ENCODE measurements at places on chromosomes 4 and X.

DNA sequence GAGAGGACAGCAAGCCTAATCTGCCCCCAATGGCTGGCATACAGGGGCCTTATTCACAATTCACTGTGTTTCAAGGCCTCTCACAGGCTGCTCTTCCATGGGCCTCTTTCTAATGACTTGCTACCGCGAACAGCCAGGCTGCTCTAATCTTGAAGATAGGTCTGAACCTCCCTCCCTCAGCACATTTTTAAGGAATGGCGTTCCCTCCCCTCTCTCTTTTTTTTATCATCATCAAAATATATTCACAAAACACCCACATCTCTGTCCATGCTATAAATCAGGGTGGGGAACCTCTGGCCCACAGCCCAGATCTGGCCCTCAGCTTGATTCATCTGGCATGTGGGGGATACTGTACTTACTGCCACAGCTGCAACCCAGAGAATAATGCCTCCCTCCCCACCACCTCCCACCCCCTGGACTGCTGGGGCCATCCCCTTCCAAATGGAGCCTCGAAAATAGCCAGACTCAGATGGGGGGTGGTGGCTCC lies 76.2 kb upstream of the PLAC1 start:
- no peak for DNase-seq

DNA sequence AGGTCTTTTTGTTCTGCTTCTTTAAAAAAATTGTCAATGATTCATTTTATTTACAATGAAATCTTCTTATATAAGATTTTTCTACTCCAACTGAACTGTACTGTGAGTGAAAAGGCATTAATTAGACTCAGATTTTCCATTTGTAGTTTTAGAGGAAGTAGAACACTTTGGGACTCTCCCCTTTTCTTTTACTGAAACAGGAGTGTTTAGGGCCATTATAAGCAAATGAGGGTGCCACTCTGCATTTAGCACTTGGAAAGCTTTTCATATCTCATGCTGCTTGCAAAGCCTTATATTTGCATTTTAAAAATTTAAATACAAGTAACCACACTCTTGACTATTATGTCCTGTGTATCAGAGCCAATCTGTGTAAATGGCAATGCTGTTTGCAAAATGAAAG lies 584.3 kb downstream of the KLHL13 start:
- DNase-seq, result no peak

DNA sequence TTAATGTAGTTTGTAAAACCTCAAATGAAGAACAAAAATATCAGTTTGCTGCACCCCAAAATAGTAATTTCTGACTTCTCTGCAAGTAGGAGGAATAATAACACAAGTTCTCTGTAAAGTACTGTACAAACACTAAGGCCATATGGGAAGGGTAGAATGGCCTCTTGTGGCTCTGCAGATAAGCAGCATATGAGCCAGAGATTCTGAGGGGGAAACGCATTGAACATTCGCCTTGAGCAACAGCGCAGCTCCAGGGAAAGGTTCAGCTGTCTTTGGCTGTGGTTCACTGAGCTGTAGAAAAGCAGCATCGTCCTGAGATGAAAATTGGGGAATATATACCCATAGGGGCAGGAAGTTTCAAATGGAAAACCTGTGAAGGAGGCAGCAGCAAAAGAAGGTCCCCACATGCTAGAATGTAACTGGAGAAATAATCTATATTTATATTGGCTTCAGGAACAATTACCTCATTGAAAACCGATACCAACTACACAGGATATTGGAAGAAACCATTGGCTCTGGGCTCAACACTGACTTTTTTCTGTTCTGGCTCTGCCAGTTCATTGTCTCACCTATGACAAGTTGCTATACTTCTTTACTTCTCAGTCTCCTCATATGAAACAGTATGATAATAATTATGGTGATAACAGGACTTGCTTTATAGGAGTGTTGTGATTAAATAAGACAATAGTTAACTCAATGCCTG lies 357.6 kb upstream of the CPEB2 start:
- no peak for DNase-seq

DNA sequence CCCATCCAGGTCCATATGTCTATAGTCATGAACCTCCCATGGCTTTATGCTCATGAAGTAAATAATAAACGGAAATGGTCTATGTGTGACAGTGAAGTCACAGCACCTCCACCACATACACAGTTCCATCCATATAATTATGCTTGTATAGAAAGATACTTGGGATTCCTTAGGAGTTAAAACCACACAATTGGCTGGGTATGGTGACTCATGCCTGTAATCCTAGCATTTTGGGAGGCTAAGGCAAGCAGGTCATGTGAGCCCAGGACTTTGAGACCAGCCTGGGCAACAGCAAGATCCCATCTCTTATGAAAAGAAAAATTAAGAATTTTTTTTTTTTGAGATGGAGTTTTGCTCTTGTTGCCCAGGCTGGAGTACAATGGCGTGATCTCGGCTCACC lies 55.6 kb upstream of the RBM47 start:
- no peak for DNase-seq

DNA sequence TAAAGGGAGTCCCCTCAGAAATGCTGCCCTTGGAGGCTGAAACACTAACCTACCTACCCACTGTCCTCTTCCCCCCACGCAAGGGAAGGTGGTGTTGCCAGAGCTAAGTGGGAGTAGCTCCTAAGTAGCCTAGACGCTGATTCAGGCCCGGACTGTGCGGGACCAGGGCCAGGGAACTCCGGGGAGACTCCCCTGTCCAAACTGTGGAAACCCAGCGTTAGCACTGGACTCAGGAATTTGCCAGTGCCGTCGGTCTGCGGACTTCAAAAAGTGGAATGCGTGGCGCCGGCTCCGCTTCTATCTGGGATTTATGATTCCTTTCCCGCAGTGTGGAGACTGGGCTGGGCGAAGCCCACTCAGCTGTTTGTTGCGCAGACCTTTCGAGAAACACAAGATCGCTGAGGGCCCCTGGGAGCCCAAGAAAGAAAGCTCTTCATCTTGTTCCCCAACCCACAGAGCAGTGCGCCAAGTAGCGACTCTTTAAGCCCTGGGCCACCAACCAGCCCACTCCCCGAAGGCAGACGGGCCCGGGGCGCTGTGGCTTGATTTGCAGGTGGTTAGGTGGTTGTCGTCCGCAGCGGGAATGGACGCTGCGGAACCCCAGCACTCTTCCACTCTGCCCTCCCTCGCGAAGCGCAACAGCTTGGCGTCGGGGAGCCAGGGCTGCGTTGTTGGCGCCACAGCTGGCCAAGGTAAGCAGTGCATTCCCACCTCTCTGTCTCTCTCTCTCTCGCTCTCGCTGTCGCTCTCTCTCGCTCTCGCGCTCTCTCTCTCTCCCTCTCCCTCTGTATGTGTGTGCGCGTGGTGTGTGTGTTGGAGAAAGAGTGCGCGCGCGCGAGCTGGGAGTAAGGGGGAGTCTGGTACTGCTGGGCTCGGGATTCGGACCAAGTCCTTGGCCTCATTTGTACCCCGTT lies 2.0 kb downstream of the TMEM255A start:
- DNase-seq, result peak; percentile 72

DNA sequence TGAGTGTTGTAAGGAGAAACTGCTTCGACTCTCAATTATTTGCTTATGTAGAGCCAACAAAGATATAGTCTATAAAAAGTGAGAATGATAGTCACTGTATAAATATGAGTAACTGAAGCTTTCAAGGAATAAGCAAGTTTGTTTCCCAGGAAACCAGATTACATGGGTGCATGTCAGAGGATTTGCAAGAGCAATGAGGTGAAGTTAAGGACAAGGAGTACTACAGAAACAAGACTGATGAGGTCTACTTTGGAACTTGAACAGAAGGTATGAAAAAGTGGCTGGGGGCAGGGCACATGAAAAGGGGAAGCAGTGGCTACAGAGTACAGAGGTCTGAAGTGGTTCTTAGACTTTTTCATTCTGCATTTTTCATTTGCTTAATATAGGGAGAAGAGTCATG lies 321.0 kb upstream of the CXXC4 start:
- no peak for DNase-seq

- DNase-seq, result no peak
Measured at GRCh38 chrX:100680756-100681155, 36.8 kb downstream of the SRPX2 start.

- DNase-seq, result no peak
Measured at GRCh38 chrX:5774446-5774845, 454.2 kb downstream of the NLGN4X start.

Data from HEK293T (cell line).